Mammary epithelial cell (primary cell): ENCODE measurements at places on chromosomes 1 and 21. TPM values are rescaled to one million over a fixed set of nuclear protein-coding genes. Genes with fewer than 3 reads are reported as not detected.

The ELF3 gene
- polyA plus RNA-seq = 2.4 TPM

The DRAXIN gene
- polyA plus RNA-seq = 0.07 TPM

The SLFNL1 gene
- polyA plus RNA-seq = 0.02 TPM

The UBL4B gene
- polyA plus RNA-seq = not detected

The RPE65 gene
- polyA plus RNA-seq = not detected

The S100A11 gene
- polyA plus RNA-seq = 4,742 TPM

The FGGY gene
- 8.0 TPM for polyA plus RNA-seq

The IRF2BP2 gene
- polyA plus RNA-seq = 63.4 TPM

The AUNIP gene
- 9.9 TPM for polyA plus RNA-seq

The CD101 gene
- 0.15 TPM for polyA plus RNA-seq

The AQP10 gene
- not detected for polyA plus RNA-seq

The OVAAL gene
- polyA plus RNA-seq = 0.03 TPM

The PEAR1 gene
- 0.17 TPM for polyA plus RNA-seq

The CFHR3 gene
- polyA plus RNA-seq = not detected

The FLG2 gene
- polyA plus RNA-seq = not detected

The TYW3 gene
- 13.2 TPM for polyA plus RNA-seq

The PRAMEF1 gene
- 0.05 TPM for polyA plus RNA-seq

The DMRTA2 gene
- not detected for polyA plus RNA-seq

The PLD5 gene
- polyA plus RNA-seq = 7.4 TPM

The GBP1 gene
- polyA plus RNA-seq = 5.9 TPM

The C1orf87 gene
- polyA plus RNA-seq = not detected
